AG09309 (cell line): ENCODE measurements at places on chromosomes 3 and 15.

DNA sequence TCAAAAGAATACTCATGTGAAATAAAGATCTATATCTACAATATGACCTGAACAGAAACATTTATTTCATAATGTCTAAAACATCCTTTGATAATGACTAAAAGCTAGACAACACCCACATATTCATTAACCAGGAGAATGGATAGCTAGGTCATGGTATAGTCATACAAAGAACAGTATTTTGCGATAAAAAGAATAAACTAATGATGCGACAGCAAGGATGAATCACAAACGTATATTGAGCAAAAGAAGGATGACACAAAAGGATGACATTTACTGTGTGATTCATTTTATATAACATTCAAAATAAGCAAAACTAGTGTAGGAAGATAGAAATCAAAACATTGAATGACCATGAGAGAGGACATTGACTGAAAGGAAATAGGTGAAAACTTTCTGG, 1233.1 kb downstream of the OTOL1 start:
- no peak for DNase-seq

- no peak for DNase-seq
Measured at GRCh38 chr15:48748535-48748934, 62.3 kb downstream of the CEP152 start.

GRCh38 chr15:93860701-93861100, 370.7 kb upstream of the MCTP2 start:
- DNase-seq = no peak

DNA sequence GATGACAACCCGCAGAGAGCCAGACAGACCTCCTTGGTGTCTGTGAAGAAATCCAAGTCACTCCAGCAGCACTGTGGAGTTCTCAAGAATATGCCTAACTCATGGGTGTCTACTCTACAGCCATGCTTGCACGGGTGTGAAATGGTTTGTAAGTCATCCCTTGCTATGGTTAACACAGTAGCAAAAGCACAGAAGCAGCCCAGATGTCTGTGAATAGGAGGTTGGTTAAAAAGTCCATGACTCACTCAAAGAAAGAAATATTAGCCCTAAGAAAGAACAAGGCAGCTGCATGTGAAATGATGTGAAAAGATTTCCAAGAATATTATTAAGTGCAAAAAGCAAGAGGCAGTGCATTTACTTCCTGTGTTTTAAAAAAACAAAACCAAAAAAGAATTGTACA, 12.1 kb upstream of the LIMD1 start:
- DNase-seq = no peak

DNA sequence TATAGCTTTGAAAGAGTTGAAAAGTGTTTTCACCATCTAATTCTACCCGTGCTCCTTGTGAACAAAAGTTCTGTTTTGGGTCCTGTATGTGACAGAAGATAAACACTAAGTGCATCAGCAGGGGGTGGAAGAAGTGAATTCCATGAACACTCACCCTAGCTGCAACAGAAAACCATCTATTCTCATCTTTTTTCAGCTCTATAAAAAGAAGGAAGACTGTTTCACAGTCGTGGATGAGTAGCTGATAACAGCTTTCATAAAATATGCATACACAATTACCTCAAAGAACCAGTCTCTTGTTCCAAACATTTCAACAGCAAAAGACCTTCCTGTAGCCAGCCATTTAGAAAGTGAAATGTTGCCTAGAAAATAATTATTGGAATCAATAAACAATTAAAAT, 281.7 kb upstream of the RASGRP1 start:
- no peak for DNase-seq

GRCh38 chr3:66376568-66376967, 124.3 kb downstream of the LRIG1 start:
- peak; percentile 39 for DNase-seq

GRCh38 chr15:86392874-86393273, 313.2 kb downstream of the AGBL1 start:
- no peak for DNase-seq

DNA sequence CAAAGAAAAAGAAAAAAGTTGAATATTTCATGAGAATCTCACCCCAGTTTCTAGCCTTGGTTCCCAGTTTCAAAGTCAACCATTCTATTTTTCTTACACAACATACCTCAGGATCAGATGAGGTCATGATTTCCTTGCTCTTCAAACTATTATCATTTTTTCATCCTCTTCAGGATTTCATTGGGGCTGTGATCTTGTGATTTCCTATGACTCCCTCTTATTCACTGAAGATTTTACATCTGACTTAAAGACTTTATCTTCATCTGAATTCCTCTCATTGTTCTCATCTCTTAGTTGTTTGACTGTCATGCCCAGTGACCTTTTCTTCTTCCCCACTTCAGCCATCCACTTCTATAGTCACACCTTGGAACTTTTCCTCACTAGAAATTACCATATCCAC, 3.1 kb upstream of the C3orf33 start:
- DNase-seq = no peak

DNA sequence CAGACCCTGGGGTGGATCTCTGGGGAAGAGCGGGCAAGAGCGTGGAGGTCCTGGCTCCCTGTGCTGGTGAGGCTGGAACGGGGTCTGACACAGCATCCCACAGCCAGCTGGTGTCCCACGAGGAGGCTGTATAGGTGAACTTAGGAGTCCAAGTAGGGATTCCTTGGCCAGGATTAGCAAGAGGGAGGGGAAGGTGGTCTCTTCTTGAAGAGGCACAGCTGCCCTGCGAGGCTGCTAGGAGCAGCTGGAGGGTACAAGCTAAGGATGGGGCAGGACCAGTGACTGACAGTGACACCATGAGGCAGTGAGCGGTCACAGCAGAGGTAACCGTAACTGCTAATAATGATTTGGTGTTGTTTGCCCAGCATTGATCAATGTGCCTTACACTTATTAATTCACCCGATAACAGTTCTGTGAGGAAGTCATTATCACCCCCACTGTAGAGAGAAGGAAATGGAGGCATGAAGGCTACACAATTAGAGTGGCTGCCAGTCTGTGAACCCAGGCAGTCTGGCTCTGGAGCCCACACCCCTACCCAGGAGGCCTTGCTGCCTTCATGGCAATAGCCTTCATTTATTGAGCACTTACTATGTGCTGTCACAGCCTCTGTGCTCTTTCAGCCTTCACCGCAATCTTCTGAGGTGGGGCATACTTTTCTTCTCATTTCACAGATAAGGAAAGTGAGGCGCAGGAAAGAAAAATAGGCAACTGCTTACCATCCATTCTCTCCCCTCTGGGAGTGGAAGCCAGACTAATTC, 59.4 kb downstream of the TMEM44 start:
- DNase-seq = no peak

- DNase-seq = no peak
Measured at GRCh38 chr3:187987924-187988323, 166.0 kb upstream of the LPP start.

GRCh38 chr15:37733628-37734027, 200.8 kb upstream of the TMCO5A start:
- no peak for DNase-seq

GRCh38 chr15:39784125-39784524, 1.5 kb upstream of the FSIP1 start:
- DNase-seq = no peak

DNA sequence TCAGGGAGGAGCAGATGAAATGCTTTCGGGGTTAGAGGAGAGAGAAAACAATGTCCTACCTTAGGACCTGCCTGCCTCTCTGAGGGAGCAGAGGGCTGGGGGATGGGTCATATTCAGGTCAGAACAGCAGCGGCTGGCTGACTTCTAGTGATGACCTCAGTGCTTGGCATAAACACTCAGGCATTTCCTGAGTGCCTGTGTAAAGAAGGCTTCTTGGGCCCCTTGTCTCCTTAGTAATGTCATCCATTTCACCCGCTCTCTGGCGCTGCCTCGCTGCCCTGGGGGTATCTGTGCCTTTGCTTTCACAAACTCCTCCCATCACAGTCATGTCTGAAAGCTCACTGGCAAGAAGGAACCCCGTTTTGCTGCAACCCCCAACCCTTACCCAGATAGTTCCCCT, 82.9 kb upstream of the GSK3B start:
- no peak for DNase-seq

GRCh38 chr15:61784734-61785133, 275.5 kb downstream of the VPS13C start:
- DNase-seq = no peak

DNA sequence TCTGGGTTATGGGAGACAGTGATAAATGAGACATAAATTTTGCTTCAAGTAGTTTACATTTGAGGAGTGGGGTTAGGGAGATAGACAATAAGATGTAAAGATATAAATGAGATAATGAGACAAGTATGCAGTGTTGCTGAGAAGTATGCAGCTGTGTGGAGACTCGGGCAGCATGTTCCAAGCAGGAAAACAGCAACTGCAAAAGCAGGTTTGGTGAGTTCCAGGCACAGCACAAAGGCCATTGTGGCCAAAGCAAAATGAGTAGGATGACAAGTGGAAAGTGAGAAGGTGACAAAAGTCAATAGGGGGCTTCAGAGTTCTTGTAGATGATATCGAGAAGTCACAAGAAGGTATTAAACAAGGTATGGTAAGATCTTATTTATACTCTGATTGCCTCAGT, 259.1 kb upstream of the PEX5L start:
- no peak for DNase-seq

- DNase-seq = no peak
Measured at GRCh38 chr15:79299841-79300235, 11.1 kb upstream of the TMED3 start.

DNA sequence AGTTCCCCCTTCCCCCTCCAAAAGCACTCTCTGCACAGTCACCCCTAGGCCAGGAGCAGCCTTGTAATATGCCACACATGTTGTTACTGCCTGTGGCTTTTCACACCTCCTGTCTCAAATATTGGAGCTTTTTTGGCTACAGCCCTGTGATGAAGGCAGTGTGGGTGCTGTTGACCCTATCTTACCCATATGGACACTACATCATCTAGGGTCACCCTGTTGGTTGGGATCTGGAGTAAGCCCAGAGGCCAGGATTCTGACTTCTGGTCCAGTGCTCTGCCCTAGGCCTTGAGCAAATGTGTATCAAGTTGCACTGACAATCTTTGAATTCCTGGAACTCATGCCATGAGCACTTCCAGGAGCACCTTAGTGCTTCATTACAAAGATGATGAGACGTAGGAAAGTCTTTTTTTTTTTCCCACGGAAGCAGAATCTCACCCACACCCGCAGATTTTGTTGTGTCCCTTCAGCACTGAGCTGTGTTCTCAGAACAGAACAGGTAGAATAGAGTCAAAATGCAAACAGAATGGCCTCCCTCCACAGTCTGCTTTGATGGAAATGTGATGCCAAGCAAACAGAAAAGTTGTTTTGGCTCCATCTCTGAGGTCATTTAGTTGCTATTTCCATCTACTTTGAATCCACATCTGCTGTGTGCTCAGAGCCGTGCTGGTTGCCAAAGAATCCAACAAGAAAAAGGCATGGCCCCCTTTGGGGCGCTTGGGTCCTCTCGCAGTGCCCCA, 49.6 kb downstream of the SMAD3 start:
- no peak for DNase-seq

GRCh38 chr3:13197795-13198194, 124.6 kb upstream of the IQSEC1 start:
- DNase-seq = no peak
